ENCODE measurements at places on chromosomes 7 and 10.

DNA sequence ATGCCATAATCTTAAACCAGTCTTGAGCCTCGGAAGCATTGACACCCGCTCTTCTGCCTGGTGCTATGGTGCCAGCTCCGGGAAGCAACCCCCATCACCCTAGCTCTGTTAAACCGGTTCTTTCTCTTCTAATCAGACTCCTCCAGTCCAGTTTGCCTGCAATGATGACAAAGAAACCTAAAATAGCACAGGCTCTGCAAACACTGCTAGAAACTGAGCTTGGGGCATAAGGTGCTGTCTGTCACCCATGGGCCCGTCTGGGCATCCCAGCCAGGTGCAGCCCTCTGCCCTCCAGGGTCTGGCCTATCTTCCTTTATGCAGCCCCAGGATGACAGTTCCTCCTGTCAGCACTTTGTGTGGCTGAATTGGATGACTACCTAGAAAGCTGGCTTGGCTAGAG, 14.2 kb upstream of the CAMK2G start:
- H3K4me1 ChIP-seq, result peaks cover 68% of the 10 kb centered on the region
- no peak for DNase-seq
- H3K4me3 ChIP-seq, result no peak overlapping the region
- peak overlapping the region; percentile 95 for H3K27ac ChIP-seq
- no peaks in the 10 kb centered on the region for H3K36me3 ChIP-seq

DNA sequence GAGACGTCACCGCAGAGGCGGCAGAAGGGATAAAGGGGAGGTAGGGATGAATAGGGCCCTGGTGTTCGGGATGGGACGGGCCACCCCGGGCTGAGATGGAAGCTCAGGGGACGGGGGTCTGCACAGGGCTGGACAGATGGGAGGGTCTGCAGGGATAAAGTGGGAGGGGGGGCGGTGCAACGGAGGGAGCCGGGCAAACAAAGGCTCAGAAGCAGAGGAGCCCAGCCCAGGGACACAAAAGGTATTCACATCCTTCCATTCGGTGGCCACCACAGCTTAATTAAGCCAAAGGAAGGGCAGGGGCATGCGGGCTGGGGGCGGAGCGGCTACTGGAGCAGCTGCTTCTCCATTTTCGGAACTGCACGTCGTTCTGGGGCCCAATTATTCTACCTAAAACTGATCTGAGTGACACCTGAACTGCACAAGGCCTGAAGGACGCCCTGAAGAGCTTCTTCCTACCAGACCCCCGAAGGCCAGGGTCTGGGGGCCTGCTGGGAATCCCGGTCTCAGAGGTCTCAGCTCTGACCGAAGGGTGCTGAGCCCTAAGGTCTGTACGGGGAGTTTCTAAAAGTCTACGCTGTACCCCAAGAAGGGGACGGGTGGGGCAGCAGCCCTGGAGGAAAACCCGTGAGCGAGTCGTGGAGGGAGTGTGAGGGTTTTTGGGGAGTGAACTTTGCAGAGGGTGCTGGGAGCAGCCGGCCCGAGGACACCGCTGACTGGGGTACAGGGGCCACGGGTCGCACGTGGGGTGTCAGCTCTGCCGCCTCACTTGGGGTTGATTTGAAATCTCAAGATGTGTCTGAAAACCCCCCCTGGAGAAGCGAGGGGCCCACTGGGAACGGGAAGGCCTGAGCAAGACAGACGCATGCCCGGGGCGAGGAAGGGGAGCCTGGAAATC, 334.8 kb downstream of the DNAJB6 start:
- H3K4me3 ChIP-seq, result no peak overlapping the region
- no peak for DNase-seq
- no peaks in the 10 kb centered on the region for H3K27me3 ChIP-seq
- no peaks in the 10 kb centered on the region for H3K36me3 ChIP-seq
- no peak overlapping the region for H3K27ac ChIP-seq

DNA sequence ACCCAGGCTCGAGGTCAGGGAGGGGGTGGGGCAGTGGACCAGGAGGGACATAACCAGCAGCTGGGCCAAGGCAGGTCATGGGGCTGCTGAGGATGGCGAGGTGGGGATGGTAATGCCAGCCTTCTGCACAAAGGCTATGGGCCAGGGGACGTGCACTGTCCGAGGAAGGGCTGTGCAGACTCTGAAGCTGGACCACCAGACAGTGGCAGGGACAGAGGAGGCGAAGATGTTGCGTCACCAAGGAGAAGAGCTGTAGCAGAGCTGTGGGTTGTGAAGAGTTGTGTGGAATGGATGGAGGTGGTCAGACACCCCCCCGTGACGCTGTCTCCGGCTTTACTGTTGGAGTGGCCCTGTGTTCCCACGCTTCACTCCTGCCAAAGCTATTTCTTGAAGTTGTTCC, 1.8 kb downstream of the CLEC2L start:
- no peak overlapping the region for H3K27ac ChIP-seq
- no peaks in the 10 kb centered on the region for H3K36me3 ChIP-seq
- peaks cover 23% of the 10 kb centered on the region for H3K27me3 ChIP-seq
- no peak overlapping the region for H3K4me3 ChIP-seq
- peaks cover 3% of the 10 kb centered on the region for H3K4me1 ChIP-seq

DNA sequence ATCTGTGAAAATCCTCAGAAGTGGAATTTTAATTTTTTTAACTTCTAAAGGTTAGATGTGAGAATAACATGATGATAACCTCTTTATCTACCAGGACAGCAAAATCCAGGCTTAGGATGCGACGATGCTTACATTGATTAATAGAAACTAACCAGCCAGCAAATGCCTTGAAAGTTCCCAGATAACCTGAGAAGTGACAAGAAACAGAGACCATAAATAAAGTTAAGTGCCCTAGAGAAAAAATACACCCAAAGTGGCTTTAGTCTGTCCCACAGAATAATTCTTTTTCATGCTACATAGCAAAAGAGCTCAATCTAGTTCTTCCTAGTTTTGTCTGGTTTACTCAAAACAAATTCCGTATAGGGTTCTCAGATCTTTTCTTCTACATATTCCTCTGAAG, 262.7 kb downstream of the WDR11 start:
- H3K27me3 ChIP-seq, result no peaks in the 10 kb centered on the region
- no peaks in the 10 kb centered on the region for H3K36me3 ChIP-seq
- H3K4me1 ChIP-seq, result no peaks in the 10 kb centered on the region
- no peak overlapping the region for H3K27ac ChIP-seq

- H3K27ac ChIP-seq, result no peak overlapping the region
- no peak overlapping the region for H3K4me3 ChIP-seq
- no peaks in the 10 kb centered on the region for H3K27me3 ChIP-seq
These were observed 23.8 kb downstream of the WBP1L start for GRCh38 chr10:102767428-102768160.

GRCh38 chr10:88385601-88386203, 197.4 kb downstream of the RNLS start:
- no peaks in the 10 kb centered on the region for H3K4me1 ChIP-seq
- H3K27ac ChIP-seq, result no peak overlapping the region
- H3K36me3 ChIP-seq, result no peaks in the 10 kb centered on the region
- no peak overlapping the region for H3K4me3 ChIP-seq
- no peaks in the 10 kb centered on the region for H3K27me3 ChIP-seq

DNA sequence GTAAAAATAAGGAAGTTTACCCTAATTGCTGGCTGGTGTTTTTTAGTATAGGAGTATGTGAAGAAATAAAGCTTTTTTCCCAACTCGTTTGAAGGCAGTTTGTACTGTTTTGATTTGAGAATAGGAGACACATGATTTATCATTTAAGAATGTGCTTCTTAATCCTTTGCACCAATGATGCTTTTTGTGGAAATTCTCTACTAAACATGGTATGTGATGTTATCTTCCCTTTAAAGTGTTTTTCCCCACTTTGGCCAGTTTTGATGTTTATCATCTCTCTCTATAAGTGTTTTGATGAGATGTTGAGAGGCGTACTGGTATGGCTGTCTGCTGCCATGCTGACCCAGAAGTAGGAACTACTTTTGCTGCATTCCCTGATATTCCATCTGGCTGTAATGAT, 85.1 kb downstream of the SUGCT start:
- no peaks in the 10 kb centered on the region for H3K27me3 ChIP-seq
- H3K4me1 ChIP-seq, result peaks cover 48% of the 10 kb centered on the region
- no peak for DNase-seq
- H3K27ac ChIP-seq, result peak overlapping the region; percentile 96

- no peak for DNase-seq
- peak overlapping the region; percentile 92 for H3K27ac ChIP-seq
- H3K4me1 ChIP-seq, result peaks cover 63% of the 10 kb centered on the region
These were observed 1.4 kb upstream of the ZYX start for GRCh38 chr7:143379611-143380259.

DNA sequence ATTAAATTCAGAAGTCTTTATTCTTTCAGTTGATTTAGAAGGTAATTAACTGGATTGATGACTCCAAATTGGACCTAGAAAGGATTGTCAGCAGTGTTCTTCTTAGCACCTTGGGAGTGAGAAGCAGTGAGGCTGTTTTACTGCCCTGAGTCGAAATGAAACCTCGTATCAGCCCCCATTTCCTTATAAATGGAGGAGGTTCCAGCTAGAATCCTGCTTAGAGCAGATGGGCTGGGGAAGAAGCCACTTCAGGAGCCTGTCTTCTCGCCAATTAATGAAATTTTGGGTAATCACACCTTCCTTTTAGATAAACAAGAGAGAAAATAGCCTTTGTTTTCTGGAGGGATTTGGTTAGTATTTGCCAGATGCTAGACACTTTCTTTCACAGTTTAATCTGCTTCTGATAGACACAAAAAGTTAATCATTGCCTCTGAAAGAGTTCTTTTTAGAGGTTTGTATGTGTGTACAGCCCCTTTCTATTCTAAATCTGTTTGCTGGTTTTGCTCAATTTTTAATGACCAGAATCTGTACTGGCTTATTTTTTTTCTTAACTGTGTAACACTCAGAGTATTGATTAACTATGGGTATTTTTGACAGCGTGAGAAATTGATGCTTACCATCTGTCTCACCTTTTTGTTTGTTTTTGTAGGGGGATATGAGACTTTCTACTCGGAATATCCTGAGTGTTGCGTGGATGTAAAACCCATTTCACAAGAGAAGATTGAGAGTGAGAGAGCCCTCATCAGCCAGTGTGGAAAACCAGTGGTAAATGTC, 4.6 kb downstream of the DUSP5 start:
- DNase-seq, result no peak
- no peaks in the 10 kb centered on the region for H3K27me3 ChIP-seq
- H3K27ac ChIP-seq, result peak overlapping the region; percentile 7
- H3K4me1 ChIP-seq, result peaks cover 68% of the 10 kb centered on the region
- H3K36me3 ChIP-seq, result peaks cover 50% of the 10 kb centered on the region
- no peak overlapping the region for H3K4me3 ChIP-seq

DNA sequence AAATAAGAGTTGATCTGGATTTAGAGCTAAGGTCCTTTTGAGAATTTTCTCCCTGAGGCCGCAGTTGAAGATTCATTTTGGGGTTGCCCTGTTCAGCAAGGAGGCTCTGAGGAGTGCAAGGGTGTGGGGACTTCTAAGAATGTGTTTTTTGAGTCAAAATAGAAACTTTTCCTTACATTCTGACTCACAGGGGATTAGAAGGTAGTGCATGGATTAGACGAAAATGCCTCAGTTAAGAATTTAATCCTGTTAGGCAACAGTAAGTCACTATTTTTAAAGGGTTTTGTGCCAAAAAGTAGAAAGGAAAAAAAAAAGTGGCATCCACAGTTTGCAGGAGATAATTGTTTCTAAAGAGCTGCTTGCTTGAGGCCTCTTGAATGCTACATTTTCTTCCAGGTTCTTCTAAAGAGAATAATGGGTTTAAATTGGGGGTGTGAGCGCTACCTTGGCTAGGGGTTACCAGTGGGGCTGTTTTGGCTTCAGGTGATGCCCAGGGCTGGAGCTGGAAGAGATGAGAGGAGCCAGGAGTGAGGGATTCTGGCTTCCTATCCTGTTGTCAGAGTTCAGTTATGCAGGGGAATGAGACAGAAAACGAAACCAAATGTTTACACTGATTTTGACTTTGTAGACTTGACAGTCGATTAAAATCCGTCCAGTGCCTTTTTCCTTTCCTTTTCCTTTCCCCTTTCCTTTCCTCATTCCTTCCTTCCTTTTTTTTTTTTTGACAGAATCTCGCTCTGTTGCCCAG, 52.9 kb downstream of the BAMBI start:
- H3K27ac ChIP-seq, result peak overlapping the region; percentile 51
- H3K4me1 ChIP-seq, result peaks cover 23% of the 10 kb centered on the region
- no peak for DNase-seq
- H3K4me3 ChIP-seq, result no peak overlapping the region
- no peaks in the 10 kb centered on the region for H3K27me3 ChIP-seq

DNA sequence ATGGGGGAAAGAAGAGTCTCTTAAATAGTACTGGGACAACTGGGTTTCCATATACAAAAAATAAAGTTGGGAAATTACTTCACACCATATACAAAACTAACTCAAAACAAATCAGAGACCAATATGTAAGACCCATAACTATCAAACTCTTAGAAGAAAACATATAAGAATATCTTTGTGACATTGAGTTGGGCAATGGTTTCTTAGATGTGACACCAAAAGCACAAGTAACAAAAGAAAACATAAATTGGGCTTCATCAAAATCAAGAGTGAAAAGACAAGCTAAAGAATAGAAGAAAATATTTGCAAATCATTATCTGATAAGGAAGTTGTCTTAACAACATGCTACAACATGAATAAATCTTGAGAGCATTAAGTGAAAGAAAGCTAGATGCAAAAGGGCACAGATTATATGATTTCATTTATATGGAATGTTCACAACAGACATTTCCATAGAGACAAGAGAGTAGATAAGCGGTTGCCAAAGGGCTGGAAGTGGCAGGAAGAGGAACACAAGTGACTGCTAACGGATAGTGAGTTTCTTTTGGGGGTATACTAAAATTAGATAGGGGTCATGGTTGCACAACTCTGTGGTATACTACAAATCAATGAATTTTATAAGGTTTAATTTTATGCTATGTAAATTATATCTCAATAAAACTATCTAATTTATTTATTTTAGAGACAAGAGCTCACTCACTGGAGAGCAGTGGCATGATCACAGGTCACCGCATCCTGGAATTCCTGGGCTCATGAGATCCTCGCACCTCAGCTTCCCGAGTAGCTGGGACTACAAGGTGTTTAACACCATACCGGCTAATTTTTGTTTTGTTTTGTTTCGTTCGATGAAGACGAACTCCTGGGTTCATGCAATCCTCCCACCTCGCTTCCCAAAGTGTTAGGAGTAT, 35.4 kb downstream of the JMJD1C start:
- H3K27me3 ChIP-seq, result no peaks in the 10 kb centered on the region
- peak overlapping the region; percentile 0 for H3K27ac ChIP-seq
- peaks cover 16% of the 10 kb centered on the region for H3K4me1 ChIP-seq
- no peak overlapping the region for H3K4me3 ChIP-seq

- peaks cover 46% of the 10 kb centered on the region for H3K27me3 ChIP-seq
- no peak overlapping the region for H3K27ac ChIP-seq
- no peak overlapping the region for H3K4me3 ChIP-seq
- DNase-seq, result no peak
- no peaks in the 10 kb centered on the region for H3K4me1 ChIP-seq
These were observed 8.4 kb upstream of the IFT22 start for GRCh38 chr7:101330011-101330484.

- DNase-seq, result no peak
- no peak overlapping the region for H3K27ac ChIP-seq
- H3K4me3 ChIP-seq, result no peak overlapping the region
- no peaks in the 10 kb centered on the region for H3K36me3 ChIP-seq
- H3K4me1 ChIP-seq, result no peaks in the 10 kb centered on the region
These were observed 145.9 kb downstream of the CTNNA3 start for GRCh38 chr10:67550046-67550445.

GRCh38 chr7:148987751-148988512, 40.4 kb downstream of the PDIA4 start:
- peak overlapping the region; percentile 59 for H3K27ac ChIP-seq
- peaks cover 15% of the 10 kb centered on the region for H3K4me1 ChIP-seq
- peak overlapping the region; percentile 50 for H3K4me3 ChIP-seq
- H3K36me3 ChIP-seq, result no peaks in the 10 kb centered on the region
- DNase-seq, result no peak

- H3K27me3 ChIP-seq, result peaks cover 3% of the 10 kb centered on the region
- no peak overlapping the region for H3K4me3 ChIP-seq
- no peaks in the 10 kb centered on the region for H3K36me3 ChIP-seq
- DNase-seq, result no peak
- no peaks in the 10 kb centered on the region for H3K4me1 ChIP-seq
These were observed 1.8 kb downstream of the RBP3 start for GRCh38 chr10:47349941-47350371.

All from SJSA1 (cell line).